Central memory CD8-positive, alpha-beta T cell (primary cell): ENCODE measurements at places on chromosomes 5 and 9.

DNA sequence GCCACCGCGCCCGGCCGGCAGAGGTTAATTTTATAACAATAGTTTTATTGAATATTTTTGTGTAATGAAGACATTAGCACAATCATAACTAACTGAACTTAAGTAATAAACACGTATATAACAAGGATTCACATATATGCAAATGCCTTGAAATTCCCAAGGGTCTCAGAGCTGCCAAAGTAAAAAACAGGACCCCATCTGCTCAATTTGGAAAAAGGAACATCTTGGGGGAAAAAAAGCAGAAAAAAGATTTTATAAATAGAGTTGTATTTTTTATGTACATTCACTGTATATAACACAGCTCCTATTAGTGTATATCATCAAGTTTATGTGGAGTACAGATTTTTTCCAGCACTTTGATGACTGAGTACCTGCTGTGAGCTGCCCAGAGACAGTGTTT is 366.7 kb downstream of the BRINP1 start:
- no peak for DNase-seq

DNA sequence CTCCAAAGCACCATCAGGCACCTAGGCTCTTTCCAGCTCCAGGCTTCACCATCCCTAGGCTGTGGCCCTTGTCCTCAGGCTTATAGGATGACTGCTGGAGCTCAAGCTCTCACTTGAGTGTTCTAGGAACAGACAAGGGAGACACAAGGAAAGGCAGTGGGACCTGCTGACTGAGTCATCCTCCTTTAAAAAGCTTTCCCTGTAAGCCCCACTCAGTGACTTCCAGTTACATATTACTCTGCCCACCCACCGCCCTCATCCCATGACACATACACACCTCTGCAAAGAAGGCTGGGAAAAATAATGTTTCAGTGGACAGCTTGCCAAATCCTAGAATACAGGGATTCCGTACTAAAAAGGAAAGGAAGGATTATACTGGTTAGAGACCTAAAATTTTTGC is 154.2 kb upstream of the ZNF366 start:
- no peak for DNase-seq

- no peak for DNase-seq
Observed at GRCh38 chr9:5958273-5958672, 57.2 kb downstream of the RANBP6 start.

DNA sequence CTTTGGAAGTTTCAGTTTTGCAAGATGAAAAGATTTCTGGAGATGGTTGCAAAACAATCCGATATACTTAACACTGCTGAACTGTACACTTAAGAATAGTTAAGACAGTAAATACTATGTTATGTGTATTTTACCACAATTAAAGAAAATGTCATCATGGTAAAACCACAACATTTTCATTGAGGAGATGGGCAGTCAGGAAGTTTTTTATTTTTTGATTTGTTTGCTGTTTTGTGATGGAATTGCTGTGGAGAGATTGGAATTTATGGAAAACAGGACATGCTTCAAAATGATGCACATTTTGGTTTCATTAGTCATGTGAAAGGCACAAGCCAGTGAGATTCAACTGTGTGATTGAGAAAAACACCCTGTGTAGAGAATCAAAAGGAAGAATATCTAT is 90.5 kb upstream of the AGXT2 start:
- DNase-seq = no peak

DNA sequence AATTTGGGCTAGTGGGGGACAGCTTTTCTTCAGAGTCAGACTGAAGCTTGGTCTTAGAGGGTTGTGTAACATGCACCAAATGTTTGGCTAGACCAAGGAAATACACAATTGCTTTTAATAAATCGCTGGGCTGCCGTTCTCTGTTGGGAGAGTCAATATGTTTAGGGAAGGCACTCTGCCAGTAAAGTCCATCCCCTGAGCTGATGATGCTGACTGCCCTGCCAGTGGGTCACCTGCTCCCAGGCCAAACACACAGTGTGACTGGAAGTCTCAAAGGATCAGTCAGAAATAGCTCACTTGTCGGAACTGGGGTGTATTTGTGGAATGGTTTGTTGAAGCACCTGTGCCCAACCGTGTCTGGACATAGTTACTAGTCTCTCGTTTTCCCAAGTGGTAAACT is 17.9 kb upstream of the ZNF474 start:
- no peak for DNase-seq

GRCh38 chr5:122715095-122715494 is 59.8 kb upstream of the SNX2 start:
- DNase-seq = no peak

DNA sequence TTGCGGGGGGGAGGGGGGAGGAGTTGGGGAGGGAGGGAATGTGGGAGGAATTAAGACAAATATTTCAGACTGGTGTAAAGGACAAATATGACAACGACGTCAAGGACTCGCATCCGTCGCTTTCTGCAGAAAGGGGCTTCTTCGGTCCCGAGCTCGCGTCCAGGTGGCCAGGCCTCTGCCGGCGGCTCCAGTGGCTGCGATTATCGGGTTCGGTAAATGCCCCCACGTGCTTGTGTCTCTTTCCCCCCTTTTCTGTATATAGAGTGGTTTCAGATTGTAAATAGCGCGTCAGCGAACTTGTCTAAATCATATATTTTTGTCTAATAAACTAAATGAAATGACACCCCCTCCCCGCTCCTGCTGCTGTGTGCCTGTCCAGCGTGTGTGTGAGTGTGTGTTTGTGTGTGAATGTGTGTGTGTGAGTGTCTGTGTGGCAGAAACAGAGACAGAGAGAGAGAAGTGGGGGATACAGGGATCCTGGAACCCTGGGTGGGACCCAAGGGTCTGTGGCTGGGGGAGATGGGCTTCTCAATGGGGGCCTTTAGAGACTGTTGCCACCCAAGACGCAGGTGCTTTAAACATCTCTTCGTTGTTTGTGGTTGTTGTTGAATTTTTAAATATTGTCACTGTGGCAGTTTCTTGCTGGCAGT is 5.6 kb downstream of the IRX1 start:
- no peak for DNase-seq

- no peak for DNase-seq
Observed at GRCh38 chr9:126527109-126527825, 86.5 kb upstream of the LMX1B start.

DNA sequence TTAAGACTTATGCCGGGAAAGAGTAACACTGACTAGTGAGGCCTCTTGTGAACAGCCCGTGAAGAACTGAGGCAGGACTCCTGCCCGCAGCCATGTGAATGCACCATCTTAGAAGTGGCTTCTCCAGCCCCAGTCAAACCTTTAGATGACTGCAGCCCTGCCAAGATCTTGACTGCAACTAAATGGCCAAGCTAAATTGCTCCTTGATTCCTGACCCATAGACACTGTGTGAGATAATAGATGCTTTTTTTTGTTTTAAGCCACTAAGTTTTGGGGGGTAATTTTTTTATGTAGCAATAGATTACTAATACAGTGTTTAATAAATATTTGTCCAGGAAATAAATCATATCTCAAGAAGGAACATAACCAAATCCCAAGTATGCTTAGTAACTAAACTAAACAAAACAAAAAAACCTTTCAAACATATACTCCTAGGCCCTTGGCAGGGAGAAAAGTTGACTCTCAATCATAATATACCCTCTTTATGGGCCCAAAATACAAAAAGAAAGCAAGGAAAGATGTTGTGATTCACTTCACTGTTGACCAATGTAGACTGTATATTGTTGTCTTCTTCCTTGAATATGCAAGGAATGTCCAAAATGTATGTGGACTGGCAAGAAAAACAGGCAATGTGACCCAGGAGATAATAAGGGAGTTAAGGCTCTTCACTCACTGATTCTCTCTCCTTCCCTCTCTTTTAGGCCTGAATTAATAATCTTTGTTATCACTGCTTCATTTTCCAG is 79.7 kb upstream of the ZNF366 start:
- DNase-seq = no peak

DNA sequence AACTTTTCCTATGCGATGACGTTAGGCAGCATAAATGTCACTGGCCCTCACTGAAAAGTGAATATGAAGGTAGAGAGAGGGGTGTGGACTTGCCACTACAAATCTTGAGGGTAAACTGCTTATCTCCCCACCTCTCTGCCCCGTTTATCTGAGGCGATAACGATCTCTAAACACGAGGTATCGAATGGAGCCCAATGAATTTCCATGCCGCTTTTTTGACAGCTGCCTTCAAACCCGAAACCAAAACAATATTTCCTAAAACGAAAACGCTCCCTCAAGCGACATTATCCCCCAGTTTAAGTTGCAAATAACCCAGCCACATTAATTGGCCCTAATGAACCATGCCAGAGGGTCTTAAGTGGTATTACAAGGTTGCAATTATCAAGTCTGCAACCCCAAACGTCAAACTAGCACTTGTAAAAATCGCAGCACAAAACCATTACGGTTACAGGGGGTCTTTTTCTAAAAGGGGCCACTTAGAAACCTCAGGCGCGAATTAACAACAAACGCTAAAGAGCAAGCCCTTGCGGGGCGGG is 1.4 kb downstream of the NR3C1 start:
- no peak for DNase-seq

DNA sequence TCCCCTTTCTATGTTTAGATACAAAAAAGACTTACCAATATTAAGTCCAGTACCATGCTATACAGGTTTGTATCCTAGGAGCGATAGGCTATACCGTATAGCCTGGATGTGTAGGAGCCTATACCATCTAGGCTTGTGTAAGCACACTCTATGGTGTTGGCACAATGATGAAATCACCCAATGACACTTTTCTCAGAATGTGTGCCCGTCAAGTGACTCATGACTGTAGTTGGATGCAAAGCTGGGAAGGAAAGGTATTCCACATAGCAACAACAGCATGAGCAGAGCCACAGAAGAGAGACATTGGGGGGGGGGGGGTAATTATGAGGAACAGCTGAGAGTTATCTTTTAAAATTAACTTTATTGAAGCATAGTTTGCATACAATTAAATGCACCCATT is 63.2 kb downstream of the TTLL11 start:
- no peak for DNase-seq

DNA sequence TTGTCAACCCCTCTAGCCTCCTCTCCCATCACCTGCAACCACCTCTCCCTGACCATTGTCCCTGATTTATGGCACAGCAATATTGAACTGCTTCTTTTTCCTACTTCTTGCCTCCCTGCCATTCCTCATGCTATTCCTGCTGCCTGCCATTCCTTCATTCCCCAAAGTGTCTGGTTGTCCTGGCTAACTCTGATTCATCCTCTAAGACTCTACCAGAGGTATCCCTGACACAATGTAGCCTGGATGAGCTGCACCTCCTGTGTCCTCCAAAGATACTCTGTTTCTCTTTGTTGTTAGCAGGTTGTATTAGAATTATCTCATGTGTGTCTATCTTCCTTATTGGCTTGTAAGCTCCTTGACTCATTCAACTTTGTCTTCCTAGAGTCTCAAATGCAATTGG is 53.5 kb upstream of the PTPN3 start:
- no peak for DNase-seq

GRCh38 chr5:16870878-16871277 is 65.2 kb downstream of the MYO10 start:
- DNase-seq = no peak
